ENCODE measurements at places on chromosomes 7 and 10. TPM values are rescaled to one million over a fixed set of nuclear protein-coding genes. Genes with fewer than 3 reads are reported as not detected.

DNAJB9 gene
- 22.9 TPM for total RNA-seq

GPER1 gene
- 6.0 TPM for total RNA-seq

HOXA2 gene
- 0.12 TPM for total RNA-seq

CWF19L1 gene
- 16.2 TPM for total RNA-seq

NUTM2E gene
- total RNA-seq, result not detected

TRIM24 gene
- total RNA-seq, result 11.2 TPM

PTPN20 gene
- 3.8 TPM for total RNA-seq

C10orf53 gene
- total RNA-seq, result not detected

EPDR1 gene
- total RNA-seq, result 32.2 TPM

GSTO2 gene
- 0.85 TPM for total RNA-seq

PPRC1 gene
- 35.5 TPM for total RNA-seq

LAMB4 gene
- 0.24 TPM for total RNA-seq

INA gene
- total RNA-seq, result 13.0 TPM

GFRA1 gene
- 31.3 TPM for total RNA-seq

CUBN gene
- 11.5 TPM for total RNA-seq

FANK1 gene
- total RNA-seq, result 1.5 TPM

BZW2 gene
- 40.6 TPM for total RNA-seq

GNG11 gene
- 21.4 TPM for total RNA-seq

UCMA gene
- total RNA-seq, result not detected

PAOX gene
- total RNA-seq, result 8.3 TPM

MCM7 gene
- 12.8 TPM for total RNA-seq

WNT8B gene
- total RNA-seq, result not detected

KLHDC10 gene
- 29.9 TPM for total RNA-seq

CAV1 gene
- total RNA-seq, result 656 TPM

ANKRD22 gene
- 0.16 TPM for total RNA-seq
